ENCODE measurements at places on chromosomes 6 and 20. TPM values are rescaled to one million over a fixed set of nuclear protein-coding genes. Genes with fewer than 3 reads are reported as not detected.

Gene KIF25
- not detected for total RNA-seq

- no peak for DNase-seq
These were observed 107.2 kb downstream of the MMS22L start for GRCh38 chr6:97175806-97176205.

DNA sequence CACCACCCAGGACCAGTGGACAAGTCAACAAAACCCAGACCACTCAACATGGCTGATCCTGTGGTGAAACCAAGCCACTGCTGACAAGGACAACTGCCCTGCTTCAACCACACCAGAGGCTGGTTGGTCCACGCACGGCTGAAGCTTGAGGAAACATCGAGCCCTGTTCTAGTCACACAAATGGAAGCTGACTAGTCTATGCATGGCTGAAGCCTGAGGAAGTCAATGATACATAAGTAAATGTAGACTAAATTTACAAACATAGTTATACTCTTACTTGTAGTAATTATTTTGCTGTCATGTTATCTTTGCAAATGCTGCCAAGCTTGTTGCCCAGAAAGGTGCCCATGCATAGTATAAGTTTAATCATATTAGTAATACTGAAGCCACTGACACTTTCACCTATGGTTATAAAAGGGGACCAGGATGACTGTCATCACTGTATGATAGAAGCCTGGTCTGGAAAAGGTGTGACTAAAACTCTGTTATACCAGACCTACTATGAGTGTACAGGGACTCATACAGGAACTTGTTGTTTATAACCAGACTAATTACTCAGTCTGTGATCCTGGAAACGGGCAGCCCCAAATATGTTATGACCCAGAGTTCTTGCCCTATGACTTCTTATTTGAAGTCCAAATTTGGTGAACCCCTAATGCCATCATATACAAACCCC is 5.6 kb downstream of the IL22RA2 start:
- no peak for DNase-seq

- no peak for DNase-seq
These were observed 27.2 kb downstream of the MCUR1 start for GRCh38 chr6:13787137-13787536.

Gene NPEPL1
- total RNA-seq: 16.8 TPM

Gene SLC22A1
- total RNA-seq: 0.78 TPM

- no peak for DNase-seq
These were observed 50.7 kb upstream of the PLCG1 start for GRCh38 chr20:41086402-41087324.

- DNase-seq: no peak
These were observed 97.1 kb upstream of the CEP85L start for GRCh38 chr6:118748311-118749062.
